ENCODE measurements at places on chromosomes 1 and 21.
A peak's percentile ranks its signal among the peaks of the same experiment; 100 is the strongest.

- no peak for DNase-seq
Observed at GRCh38 chr1:174174461-174175329, 15.4 kb downstream of the RABGAP1L start.

DNA sequence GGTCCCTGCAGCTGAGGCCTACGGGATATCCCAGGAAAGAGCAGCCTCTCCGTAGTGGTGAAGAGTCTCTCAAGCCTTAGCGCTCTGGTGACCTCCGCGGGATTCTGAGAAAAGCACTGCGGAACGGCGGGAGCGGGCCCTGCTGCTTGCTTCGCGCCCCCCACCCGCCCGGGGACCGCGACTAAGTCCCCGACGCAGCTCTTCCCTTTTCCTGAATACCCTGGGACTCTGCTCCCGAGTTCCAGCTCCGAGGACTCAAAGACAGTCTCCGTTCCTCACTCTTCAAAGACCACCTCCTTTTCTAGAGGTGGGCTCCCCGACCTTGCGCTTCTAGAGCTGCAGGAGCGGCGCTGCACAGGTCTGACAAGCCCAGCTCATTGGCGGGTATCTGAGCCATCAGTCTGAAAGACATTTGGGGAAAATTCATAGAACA is 3.6 kb upstream of the PRRX1 start:
- DNase-seq = no peak

DNA sequence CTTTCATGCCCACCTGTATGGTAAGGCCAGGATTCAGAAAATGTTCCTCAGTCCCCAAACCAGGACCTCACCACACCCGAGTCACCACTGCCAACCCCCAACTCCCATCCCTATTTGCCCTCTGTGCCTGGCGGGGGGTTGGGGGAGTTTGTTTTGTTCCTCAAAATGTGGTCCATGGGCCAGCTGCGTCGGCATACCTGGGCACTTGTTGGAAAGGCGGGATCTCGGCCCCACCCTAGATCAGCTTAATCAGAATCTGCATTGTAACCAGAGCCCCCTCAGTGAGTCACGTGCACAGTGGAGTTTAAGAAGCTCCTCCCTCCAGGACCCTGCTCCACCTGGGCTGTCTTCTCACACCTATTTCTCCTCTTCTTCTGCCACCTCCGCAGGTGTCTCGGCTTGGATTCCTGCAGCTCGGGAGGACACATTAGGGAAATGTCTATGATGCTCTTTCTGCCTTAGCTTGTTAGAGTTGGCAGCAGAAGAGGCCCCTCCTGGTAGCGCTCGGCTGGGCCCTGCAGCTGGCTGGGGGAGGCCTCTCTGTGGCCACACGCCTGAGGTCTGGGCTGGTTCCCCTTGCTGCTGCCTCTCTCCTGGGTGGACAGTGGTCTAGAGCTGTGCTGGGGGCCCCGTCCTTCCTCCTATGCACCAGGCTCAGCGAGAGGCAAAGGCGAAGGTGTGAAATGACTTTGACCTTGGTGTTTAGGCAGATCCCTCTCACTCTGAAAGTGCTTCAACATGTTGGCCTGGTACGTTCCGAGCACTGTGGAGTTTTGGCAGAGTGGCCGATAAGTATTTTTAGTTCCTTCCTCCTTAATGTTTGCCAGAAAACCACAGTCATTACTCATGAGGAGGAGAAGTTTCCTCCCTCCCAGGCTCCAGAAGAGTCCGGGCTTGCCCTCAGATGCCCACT is 41.8 kb upstream of the CAMTA1 start:
- peak; percentile 28 for DNase-seq

- DNase-seq = no peak
Observed at GRCh38 chr1:240343045-240343444, 251.4 kb downstream of the FMN2 start.

DNA sequence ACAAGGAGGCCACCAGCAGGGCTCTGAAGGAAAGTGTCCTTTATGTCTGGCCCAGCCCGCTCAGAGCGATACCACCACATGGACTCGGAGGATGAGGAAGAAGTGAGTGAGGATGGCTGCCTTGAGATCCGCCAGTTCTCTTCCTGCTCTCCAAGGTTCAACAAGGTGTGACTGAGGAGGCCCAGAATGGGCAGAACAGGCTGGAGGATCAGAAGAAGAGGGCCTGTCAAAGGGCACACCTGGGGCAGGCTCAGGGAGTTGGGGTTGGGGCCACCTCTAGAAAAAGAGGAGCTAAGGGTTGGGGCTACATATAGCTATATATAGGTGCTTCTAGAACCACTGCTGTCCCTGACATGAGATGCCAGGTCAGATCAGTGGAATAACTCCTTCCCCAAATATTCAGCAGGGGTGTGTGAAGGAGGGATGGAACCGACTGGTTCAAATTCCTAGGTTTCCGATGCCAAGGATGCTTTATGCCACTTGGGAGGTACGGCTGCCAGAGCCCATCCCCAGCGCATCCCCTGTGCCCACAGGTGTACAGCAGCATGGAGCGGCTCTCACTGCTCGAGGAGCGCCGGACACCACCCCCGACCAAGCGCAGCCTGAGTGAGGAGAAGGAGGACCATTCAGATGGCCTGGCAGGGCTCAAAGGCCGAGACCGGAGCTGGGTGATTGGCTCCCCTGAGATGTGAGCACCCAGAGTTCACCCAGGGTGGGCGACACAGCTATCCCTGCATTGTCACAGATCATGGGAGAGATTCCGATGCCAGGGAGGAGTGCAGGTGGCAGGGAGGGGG is 102.2 kb downstream of the PIK3R3 start:
- DNase-seq = no peak

GRCh38 chr1:157781048-157781447 is 4.1 kb upstream of the FCRL2 start:
- DNase-seq = no peak

DNA sequence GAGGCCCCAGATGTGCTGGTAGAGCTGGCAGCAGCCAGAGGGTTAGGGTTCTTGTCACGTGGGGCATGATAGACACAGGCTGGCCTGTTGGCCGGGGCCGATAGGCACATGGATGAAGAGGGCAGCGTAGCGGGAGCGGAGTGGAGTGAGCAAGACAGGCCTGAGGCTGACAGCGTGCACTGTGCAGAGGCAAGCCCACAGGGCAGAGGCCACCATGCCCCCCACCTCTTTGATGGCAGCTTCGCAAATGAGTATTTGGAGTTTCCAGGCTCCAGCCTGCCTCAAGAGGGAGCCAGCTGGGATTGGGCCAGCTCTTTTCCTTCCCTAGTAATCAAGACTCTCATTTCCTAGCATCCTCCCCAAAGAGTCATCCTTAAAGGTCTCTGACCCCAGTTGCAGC is 43.5 kb downstream of the TMCC2 start:
- no peak for DNase-seq

DNA sequence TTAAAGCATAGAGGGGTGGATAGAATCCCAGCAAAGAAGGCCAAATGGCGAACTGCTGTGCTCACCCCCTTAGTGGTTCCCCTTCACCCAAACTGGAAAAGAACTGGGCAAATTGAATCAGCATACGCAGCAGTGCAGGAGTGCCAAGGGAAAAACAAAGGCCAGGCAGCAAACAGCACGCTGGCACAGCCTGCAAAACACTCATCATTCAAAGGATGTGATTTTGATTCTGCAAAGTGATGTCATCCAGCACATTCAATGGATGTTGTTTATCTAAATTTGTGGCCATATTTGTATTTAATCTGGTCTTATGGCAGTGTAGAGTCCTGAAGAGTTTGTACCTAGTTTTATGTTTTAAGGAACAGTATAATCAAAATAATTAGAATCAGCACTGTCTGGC is 71.8 kb upstream of the ECE1 start:
- DNase-seq = peak; percentile 73

- DNase-seq = peak; percentile 81
Observed at GRCh38 chr1:225653463-225654276, 747 bp upstream of the ENAH start.

DNA sequence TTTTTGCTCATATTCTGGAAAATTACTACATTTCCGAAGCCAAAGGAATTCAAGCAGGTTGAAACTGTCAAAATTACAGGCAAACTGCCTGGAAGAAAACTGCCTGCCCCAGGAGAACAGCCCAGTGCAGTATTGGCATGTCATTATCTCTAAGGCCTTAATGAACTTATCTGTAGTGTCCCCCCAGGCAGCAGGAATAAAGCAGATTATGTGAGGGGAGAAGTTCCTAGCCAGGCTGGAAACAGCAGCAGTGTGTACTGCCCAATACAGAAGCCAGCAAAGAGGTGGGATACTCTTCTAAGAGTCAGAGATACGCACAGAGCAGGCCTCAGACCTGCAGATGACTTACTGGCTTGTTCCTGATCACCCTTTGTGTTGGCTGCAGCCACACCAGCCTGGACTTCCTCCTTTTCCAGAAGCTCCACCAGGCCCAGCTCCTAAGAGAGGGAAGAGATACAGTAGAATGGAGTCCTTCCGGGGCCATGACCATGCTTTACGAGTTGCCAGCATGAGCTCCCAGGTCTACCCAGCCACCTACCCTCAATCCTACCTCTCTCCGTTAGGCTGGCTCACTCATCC is 11.7 kb downstream of the IQGAP3 start:
- no peak for DNase-seq

- no peak for DNase-seq
Observed at GRCh38 chr1:175208773-175209492, 16.4 kb upstream of the KIAA0040 start.

- no peak for DNase-seq
Observed at GRCh38 chr1:41242342-41243078, 404 bp upstream of the SCMH1 start.

DNA sequence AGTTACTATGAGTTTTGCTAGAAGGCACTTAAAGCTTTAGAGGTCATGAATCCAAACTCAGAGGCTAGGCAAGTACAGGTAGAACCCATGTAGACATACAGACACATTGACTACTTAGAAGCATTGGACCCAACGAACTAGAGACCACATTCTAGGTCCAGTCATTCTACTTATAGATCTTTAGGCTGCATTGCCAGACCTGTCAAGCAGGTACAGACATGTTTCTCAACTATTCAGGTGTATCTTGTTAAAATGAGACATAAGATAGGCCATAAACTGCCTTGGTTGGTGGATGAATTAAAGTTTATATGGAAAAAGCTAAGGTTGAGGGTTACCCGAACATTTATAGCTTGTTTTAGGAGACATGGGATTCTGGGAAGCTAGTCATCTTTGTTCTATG is 6.5 kb downstream of the ZP4 start:
- DNase-seq = no peak

GRCh38 chr1:24970926-24971875 is 41.1 kb upstream of the RUNX3 start:
- no peak for DNase-seq

- no peak for DNase-seq
Observed at GRCh38 chr1:214510914-214511638, 40.3 kb downstream of the PTPN14 start.

GRCh38 chr1:105736349-105736748 is 1320.1 kb upstream of the PRMT6 start:
- no peak for DNase-seq

- no peak for DNase-seq
Observed at GRCh38 chr1:150066328-150066727, 1.2 kb upstream of the VPS45 start.

DNA sequence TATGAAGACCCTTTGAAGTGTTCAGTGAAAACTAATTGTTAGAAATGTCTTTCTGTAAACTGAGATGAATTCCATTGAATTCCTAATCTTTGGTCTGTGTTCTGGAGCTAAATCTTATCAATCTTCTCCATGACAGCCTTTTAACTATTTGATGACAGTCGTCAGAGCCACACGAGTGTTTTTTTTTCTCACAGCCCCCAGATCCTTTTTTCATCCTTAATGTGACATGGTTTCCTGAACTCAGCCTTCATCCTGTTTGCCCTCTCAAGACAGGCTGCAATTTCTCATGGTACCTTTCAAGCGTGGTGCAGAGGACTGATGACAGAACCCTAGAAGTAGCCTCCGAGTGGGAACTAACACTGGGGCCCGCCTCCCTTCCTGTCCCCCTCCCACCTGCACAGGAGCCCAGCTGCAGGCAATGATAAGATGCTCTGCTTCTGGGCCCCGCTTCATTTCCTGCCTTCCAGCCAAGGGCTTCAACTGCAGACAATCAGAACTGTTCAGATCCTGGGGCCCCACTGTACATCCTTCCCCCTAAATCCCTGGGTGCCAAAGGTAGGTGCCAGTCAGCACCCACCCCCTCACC is 114.6 kb upstream of the VAV3 start:
- DNase-seq = no peak

DNA sequence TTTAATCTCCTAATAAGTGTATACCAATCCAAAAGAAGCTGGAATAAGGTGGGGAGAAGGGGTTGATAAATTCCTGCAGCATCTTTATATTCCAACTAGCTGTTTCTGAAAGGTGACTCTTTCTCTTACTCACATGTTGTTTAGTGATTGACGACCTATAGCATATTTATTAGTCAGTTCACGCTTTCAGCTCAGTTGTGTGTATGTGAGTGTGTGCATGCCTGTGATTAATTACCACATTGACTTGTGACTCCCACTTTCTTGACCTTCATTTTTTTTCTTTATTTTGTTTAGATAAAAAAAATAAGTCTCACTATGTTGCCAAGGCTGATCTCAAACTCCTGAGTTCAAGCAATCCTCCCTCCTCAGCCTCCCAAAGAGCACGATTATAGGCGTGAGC is 44.4 kb downstream of the ATP2B4 start:
- DNase-seq = no peak

DNA sequence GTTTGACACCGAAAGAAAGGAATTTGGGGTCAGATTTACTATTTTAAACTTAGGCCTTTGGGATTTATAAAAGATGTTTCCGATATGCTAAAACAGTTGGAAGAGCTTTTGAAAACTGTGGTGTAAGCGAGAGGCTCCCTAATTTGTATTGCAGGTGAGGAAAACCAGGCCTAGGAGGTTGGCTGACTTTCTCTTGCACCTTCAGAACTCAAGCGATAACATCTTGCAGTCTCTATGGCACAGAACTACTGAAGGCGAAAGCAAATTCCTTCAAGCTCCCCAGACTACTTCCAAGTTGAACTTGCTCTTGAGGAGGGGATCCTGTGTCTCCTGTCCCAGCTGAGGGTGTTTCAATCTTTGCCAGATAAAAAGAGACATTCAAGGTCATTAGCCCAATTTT is 685.7 kb downstream of the ADGRL2 start:
- DNase-seq = no peak

DNA sequence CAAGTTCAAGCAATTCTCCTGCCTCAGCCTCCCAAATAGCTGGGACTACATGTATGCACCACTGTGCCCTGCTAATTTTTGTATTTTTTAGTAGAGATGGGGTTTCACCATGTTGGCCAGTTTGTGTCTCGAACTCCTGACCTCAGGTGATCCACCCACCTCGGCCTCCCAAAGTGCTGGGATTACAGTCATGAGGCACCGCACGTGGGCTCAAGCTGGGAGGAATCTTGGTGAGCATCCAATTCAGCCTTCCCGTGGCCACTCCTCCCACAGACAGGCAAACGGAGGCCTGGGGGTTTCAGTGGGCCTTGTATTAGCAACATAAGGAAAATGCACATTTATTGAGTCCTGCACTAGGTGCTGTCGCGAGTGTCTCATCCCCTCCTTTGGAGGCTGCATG is 24.5 kb upstream of the VWA5B1 start:
- DNase-seq = no peak

- no peak for DNase-seq
Observed at GRCh38 chr1:86828024-86828423, 85.9 kb downstream of the SELENOF start.

DNA sequence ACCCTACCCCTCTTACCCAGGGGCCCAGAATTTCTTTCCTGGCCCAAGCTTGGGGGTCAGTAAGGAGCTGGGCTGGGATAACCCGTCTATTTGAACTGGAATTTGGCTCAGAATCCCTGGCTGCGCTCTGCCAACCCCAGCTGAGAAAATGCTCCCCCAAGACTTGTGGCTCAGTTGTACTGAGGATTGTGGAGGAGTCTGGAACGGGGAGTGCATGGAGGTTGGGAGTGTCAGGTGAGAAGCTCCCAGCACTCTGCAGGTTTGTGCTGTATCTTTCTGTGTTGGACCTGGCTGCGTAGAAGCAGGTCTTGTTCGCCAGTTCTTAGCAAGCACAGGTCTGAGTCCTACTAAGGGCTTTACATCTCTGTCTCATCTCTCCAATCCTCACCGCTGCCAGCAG is 1.6 kb downstream of the TCEA3 start:
- DNase-seq = no peak
